ENCODE measurements at places on chromosomes 4 and X.
A peak's percentile ranks its signal among the peaks of the same experiment; 100 is the strongest.

DNA sequence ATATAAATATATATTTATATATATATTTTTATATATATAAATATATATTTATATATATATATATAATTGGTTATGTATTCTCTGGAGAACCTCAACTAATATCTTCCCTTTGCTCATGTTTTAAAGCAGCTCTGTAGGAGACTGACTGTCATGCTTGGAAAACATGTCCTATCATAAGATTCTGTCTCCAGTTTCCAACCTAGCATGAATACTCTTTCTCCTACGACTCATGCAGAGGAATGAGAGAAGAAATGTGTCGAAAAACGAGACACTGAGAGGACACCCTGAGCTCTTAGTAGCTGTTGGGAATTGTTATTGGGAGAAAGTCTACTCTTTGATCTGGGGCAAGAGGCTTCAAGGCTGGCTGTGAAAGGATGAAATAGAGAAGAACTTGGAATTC lies 166.5 kb upstream of the SLIT2 start:
- no peak for DNase-seq

DNA sequence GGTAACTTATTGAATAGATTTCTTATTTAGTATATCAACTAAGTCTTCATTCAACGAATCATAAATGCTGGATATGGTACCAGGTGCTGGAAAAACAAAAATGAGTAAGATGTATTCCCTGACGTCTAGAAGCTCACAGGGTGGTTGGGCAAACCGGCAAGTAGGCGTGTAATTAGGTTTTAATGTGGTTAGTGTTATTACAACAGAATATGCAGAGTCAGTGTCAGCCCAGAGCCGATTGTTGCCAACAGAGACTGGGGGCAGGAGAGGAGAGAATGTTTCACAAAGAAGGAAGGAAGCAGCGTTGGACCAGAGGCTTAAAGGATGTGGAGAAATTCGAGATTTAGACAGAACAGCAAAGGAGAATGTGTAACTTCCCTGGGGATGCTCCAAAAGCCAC lies 111.7 kb downstream of the TENM3 start:
- no peak for DNase-seq

GRCh38 chrX:124488412-124489161 lies 142.2 kb downstream of the SH2D1A start:
- no peak for DNase-seq

GRCh38 chrX:28998609-28999135 lies 411.4 kb downstream of the IL1RAPL1 start:
- no peak for DNase-seq

DNA sequence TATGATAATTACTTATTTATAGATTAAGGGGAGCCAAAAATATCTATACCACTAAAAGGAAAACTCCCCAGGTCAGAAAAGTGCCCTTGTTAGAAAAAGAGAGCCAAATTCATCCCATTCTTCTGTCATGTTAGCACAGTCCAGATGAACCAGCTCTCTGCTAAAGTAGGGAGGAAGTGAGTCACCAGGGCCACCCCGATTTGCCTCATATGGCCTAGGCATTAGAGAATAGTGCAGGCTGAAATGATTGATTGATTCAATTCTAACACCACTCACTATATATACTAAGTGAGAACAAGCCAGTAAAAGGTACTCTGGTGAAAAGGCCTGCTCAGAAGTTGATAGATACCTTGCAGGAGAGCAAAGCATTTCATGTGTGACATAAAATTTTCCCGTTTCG lies 94.5 kb downstream of the SRPX start:
- no peak for DNase-seq

DNA sequence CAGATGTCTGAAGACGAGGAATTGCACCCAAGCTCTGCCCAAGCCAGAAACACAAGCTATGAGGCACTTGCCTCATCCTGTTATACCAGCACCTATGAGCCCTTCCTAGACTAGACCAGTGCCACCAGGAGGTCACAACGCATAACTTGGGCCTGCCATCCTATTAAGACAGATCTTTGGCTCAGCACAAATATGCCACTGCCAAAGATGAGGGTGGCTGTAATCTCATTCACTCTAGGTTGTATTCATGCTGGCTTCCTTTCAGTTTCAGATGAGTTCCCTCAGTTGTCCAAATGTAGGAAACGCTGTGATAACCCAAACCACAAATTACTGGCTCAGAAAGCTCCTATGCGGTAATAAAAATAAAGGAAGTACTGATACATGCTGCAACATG lies 76.5 kb upstream of the CITED1 start:
- no peak for DNase-seq

- no peak for DNase-seq
These were observed 430.0 kb downstream of the INPP4B start for GRCh38 chr4:142416121-142416520.

- no peak for DNase-seq
These were observed 357.5 kb downstream of the RAPGEF2 start for GRCh38 chr4:159460371-159460770.

DNA sequence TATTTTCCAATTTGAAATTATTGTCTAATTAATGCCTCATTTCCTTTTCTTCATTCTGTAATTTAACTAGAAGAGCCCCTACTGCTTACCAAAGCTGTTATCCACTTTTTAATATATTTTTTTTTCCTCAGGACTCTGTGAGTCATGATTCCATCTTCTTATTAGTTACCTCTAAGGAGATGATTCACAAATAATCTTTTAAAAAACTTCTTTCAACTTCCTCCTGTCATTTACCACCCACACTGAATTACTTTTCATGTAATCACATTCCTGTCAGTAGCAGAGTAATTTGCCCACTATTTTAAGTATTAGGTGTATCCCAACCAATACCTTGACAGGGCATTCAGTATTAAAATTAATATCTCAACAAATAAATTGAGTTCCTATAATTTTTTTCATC lies 470.9 kb upstream of the ADGRL3 start:
- no peak for DNase-seq

DNA sequence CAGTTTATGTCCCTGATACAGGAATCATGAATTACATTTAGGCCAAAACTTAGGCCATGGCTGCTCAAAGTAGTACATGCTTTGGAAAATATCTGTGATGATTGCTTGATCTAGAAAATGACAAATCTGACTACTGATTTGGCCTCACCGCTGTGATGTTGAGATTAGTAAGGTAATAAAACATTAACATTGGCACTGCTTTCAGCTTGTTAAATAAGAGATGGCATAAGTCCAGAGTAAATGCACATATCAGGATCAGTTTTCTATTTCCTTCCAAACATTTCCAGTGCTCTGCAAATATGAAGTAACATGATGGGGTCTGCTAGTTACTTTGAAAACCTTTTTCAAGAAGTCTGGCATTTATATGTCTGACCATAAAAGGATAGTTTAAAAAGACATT lies 687.3 kb upstream of the ACTRT1 start:
- DNase-seq, result no peak

- DNase-seq, result peak; percentile 53
These were observed 115.7 kb upstream of the TEX13C start for GRCh38 chrX:125203737-125204578.

DNA sequence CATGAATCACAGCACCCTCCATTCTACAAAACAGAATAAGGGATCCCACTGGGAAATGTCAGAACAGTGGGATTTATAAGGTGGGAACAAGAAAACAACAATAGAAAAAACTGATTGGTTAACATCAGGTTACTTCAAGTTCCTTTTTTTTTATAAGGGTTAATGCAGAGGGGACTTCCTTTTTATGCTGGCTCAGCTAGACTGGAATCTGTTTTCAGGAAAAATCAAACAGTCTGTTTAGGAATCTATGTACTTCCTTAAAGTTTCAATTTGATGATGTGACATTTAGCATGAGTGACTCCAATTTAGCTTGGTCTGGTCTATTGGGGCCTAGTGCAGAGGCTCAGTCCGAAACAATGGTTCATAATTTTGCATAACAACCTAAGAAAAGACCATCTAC lies 192.9 kb downstream of the ADGRA3 start:
- DNase-seq, result no peak

GRCh38 chr4:67092351-67092750 lies 453.0 kb downstream of the CENPC start:
- DNase-seq, result no peak

Data from NCI-H460 (cell line).